ENCODE measurements at places on chromosomes 6 and 20.

GRCh38 chr6:126134491-126134890, 148.2 kb downstream of the TRMT11 start:
- no peak for DNase-seq
- no peaks in the 10 kb centered on the region for H3K4me1 ChIP-seq
- H3K27ac ChIP-seq, result no peak overlapping the region
- no peaks in the 10 kb centered on the region for H3K36me3 ChIP-seq

GRCh38 chr6:15528870-15529269, 134.0 kb downstream of the DTNBP1 start:
- H3K27me3 ChIP-seq, result no peaks in the 10 kb centered on the region
- H3K4me3 ChIP-seq, result no peak overlapping the region
- H3K36me3 ChIP-seq, result peaks cover 40% of the 10 kb centered on the region
- no peak for DNase-seq
- no peaks in the 10 kb centered on the region for H3K4me1 ChIP-seq

- no peak overlapping the region for H3K27ac ChIP-seq
- no peaks in the 10 kb centered on the region for H3K36me3 ChIP-seq
- peaks cover 2% of the 10 kb centered on the region for H3K27me3 ChIP-seq
- no peak for DNase-seq
- peaks cover 2% of the 10 kb centered on the region for H3K4me1 ChIP-seq
- H3K4me3 ChIP-seq, result no peak overlapping the region
These were observed 13.1 kb upstream of the LIN28B start for GRCh38 chr6:104943781-104944180.

DNA sequence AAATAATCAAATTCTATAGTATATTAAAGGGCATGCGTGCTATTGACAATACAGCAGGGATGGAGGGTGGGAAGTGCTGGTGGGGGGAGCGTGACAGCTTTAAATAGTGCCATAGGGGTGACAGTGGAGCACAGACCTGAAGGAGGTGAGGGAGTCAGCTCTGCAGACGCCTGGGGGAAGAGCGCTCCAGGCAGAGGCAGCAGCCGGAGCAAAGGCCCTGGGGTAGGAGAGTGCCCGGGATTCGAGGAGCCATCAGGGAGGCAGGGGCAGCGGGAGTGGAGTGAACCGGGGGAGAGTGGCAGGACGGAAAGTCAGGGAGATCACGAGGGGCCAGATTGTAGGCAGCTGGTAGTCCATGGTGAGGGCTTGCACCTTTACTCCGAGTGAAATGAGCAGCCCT, 78.4 kb upstream of the CCDC167 start:
- peaks cover 12% of the 10 kb centered on the region for H3K27me3 ChIP-seq
- no peaks in the 10 kb centered on the region for H3K4me1 ChIP-seq
- H3K36me3 ChIP-seq, result no peaks in the 10 kb centered on the region
- no peak overlapping the region for H3K4me3 ChIP-seq

DNA sequence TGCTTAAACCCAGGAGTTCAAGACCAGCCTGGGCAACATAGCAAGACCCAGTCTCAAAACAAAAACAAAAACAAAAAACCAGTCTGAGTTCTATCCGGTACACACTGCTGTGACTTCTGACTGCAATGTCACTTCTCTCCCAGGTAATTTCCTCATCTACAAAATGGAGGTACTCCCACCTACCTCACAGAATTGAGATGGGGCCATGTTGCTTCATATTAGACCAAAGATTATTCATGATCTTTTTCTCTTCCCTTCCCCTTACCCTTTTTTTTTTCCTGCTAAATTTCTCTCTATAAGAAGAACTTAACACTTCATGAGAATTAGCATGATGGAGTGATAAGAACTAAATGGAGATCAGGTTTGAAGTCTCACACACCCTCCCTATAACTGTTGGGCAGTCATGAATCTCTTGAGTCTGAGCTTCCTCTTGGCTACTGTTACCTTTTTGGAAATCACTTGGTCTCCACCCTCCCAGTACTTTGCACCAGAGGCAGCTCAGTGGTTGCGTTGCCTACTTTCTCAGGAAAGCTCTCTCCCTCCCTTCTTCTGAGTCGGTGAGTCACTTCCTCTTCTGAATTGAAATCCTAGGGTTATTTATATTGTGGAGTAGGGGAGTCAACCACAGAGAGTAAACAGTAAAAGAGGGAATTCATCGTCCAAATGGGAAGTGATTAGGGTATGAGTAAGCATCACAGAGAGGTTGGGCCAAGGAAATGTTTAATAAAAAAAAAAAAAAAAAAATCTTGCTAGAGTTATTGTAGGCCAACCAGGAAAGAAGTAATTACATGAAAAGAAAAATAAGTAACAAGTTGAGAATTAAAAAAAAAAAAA, 59.9 kb upstream of the MAP7 start:
- no peaks in the 10 kb centered on the region for H3K4me1 ChIP-seq
- H3K27me3 ChIP-seq, result no peaks in the 10 kb centered on the region
- H3K27ac ChIP-seq, result no peak overlapping the region
- no peak for DNase-seq

- peak overlapping the region; percentile 56 for H3K27ac ChIP-seq
- H3K36me3 ChIP-seq, result peaks cover 60% of the 10 kb centered on the region
- no peak overlapping the region for H3K4me3 ChIP-seq
- no peak for DNase-seq
- H3K27me3 ChIP-seq, result no peaks in the 10 kb centered on the region
These were observed 131.4 kb upstream of the TRAF3IP2 start for GRCh38 chr6:111737065-111737521.

GRCh38 chr6:149186873-149187272, 130.6 kb upstream of the TAB2 start:
- H3K4me3 ChIP-seq, result no peak overlapping the region
- H3K36me3 ChIP-seq, result no peaks in the 10 kb centered on the region
- no peak overlapping the region for H3K27ac ChIP-seq
- H3K4me1 ChIP-seq, result no peaks in the 10 kb centered on the region
- H3K27me3 ChIP-seq, result no peaks in the 10 kb centered on the region

- H3K27me3 ChIP-seq, result no peaks in the 10 kb centered on the region
- DNase-seq, result no peak
- H3K4me3 ChIP-seq, result no peak overlapping the region
- no peak overlapping the region for H3K27ac ChIP-seq
- H3K36me3 ChIP-seq, result no peaks in the 10 kb centered on the region
- no peaks in the 10 kb centered on the region for H3K4me1 ChIP-seq
These were observed 3.5 kb upstream of the CCN6 start for GRCh38 chr6:112050429-112050828.

- H3K4me1 ChIP-seq, result peaks cover 18% of the 10 kb centered on the region
- no peaks in the 10 kb centered on the region for H3K27me3 ChIP-seq
- no peak overlapping the region for H3K4me3 ChIP-seq
- H3K36me3 ChIP-seq, result no peaks in the 10 kb centered on the region
- H3K27ac ChIP-seq, result no peak overlapping the region
These were observed 3.8 kb upstream of the TNFAIP3 start for GRCh38 chr6:137863091-137863797.

GRCh38 chr6:13302291-13302690, 26.0 kb downstream of the TBC1D7 start:
- H3K27me3 ChIP-seq, result no peaks in the 10 kb centered on the region
- H3K36me3 ChIP-seq, result peaks cover 57% of the 10 kb centered on the region
- DNase-seq, result no peak
- H3K27ac ChIP-seq, result peak overlapping the region; percentile 1
- H3K4me3 ChIP-seq, result no peak overlapping the region

DNA sequence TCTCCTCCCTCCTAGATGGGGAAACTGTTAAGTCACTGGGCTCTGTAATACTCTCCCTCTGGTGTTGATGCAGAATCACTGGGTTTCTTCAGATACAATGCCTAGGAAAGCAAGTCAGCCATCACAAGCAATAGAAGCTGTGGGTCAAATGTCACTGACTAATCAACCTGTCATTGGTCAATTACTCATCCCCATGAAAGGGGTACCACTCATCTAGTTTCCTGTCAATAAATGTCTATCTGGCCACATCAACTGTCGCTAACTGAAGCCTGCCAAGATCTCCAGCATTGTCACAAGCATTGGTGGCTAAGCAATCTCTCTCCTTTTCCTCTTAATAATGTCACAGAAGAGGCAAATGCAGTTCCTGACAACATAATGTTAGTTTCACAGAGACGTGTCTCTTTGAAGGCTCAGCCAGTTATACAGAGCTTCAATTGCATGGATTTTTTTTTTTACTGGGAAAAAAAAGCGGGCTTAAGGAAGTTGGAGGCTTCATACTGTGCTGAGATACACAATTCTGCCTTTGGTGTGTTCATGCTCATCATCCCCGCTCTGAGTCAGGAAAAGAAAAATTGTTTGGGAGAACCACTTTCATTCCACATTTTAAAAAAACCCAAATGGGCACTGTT, 355.9 kb downstream of the BTBD9 start:
- no peaks in the 10 kb centered on the region for H3K27me3 ChIP-seq
- H3K4me1 ChIP-seq, result no peaks in the 10 kb centered on the region
- H3K36me3 ChIP-seq, result no peaks in the 10 kb centered on the region
- H3K27ac ChIP-seq, result no peak overlapping the region
- DNase-seq, result no peak

DNA sequence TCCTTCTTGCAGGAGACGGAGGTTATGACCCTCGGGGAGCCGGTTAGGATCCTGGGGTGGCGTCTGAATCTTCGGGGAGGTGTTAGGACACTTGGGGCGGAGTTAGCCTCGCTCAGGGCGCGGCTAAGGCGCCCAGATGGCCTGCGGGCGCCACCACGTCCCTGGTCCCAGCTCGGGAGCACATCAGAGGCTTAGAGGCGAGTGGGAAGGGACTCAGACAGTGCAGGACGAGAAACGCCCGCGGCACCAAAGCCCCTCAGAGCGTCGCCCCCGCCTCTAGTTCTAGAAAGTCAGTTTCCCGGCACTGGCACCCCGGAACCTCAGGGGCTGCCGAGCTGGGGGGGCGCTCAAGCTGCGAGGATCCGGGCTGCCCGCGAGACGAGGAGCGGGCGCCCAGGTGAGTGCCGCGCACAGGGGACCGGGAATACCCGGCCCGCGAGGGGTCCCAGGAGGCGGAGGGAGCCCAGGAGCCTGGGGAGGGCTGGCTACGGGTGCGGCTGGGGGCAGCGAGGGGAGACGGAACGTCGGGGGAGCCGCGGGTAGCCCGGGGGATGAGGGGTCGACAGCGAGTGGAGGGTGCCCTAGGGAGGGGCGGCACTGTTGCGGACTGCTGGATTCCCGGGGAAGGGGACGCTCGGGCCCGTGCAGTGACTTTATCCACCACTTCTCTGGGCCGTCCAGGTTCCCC, at the start of gene HCK:
Gene HCK (plus strand): TSS at position 153 of the 688 bp plus-strand sequence.
- no peak for DNase-seq
- peaks cover 53% of the 10 kb centered on the region for H3K27me3 ChIP-seq
- no peaks in the 10 kb centered on the region for H3K36me3 ChIP-seq
- H3K4me1 ChIP-seq, result peaks cover 4% of the 10 kb centered on the region
- no peak within 1 kb of the TSS for H3K27ac ChIP-seq

GRCh38 chr6:146087386-146087785, 58.5 kb downstream of the GRM1 start:
- no peaks in the 10 kb centered on the region for H3K27me3 ChIP-seq
- no peaks in the 10 kb centered on the region for H3K36me3 ChIP-seq
- H3K4me3 ChIP-seq, result no peak overlapping the region
- no peaks in the 10 kb centered on the region for H3K4me1 ChIP-seq

- no peak overlapping the region for H3K27ac ChIP-seq
- H3K27me3 ChIP-seq, result no peaks in the 10 kb centered on the region
- H3K4me1 ChIP-seq, result no peaks in the 10 kb centered on the region
- H3K4me3 ChIP-seq, result no peak overlapping the region
- no peaks in the 10 kb centered on the region for H3K36me3 ChIP-seq
These were observed 360.7 kb upstream of the FLRT3 start for GRCh38 chr20:14698125-14698524.

- no peak overlapping the region for H3K4me3 ChIP-seq
- no peak overlapping the region for H3K27ac ChIP-seq
- peaks cover 53% of the 10 kb centered on the region for H3K27me3 ChIP-seq
These were observed 46.6 kb downstream of the CDH22 start for GRCh38 chr20:46261456-46262253.

DNA sequence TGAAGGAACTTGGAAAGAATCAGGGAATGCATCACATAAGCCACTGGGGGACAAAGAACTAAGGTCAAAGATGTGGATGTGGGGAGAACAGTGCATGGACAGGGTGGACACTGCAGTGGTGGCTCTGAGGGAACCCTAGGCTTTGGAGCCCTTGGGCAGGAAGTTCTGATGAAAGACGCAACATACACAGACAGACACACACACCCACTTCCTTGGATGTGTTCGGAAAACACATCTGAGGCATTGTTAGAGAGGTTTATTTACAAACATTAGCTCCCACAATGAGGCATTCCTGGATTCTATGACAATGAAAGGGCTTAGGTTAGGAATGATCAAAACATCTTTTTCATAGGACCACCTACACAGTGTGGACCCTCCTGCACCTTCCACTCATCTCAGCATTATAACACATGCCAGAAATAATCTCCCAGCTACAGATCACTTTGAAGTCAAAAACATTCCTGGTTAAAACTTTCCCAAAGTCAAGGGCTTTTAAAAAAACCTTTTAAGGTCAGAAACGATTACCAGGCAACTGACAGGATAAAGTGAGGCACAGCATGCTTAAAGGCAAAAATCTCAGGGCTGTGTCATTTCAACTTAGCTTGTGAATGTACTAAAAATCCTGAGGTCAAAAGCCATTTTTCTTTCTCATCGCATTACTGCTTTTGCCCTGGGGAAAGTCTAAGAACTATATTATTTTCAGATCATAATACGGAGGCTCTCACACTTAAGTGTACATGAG, 6.4 kb upstream of the METTL24 start:
- H3K4me3 ChIP-seq, result no peak overlapping the region
- peaks cover 20% of the 10 kb centered on the region for H3K4me1 ChIP-seq
- no peak for DNase-seq
- no peak overlapping the region for H3K27ac ChIP-seq

DNA sequence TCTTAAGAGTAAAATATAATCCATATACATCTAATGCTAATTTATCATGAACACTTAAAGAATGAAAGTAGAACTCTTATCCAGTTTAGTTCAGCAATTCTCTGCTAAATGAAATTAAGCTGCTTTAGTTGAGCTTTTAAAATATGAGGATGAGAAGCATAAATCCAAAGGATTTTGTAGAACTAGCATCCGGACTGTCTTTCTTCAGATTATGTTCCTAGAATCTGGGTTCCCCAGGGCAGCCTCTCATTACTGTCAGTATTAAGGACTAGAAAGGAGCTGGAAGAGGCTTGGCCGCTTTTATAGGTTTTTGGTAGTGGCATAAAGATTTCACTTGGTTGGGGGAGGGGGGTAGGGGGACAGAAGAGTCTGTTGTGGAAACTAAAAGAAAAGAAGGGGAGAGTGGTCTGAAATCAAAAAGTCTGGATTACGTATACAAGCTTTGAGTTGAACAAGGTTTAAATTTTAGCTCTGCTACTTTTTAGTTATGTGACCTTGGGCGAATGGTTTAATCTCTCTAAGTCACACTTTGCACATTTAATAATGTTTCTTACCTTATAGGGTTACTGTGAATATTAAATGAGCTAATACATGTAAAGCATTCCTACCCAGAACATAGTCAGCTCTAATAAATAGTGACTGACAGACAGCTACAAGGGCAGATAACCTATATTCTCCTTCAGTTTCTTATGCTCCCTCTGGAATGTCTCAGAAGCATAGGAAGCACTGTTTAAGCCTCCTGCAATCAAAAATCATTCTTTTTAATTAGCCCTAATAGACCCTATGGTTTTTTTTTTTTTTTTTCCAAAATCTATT, 3.7 kb downstream of the SGK1 start:
- H3K27ac ChIP-seq, result no peak overlapping the region
- no peak for DNase-seq
- H3K27me3 ChIP-seq, result peaks cover 7% of the 10 kb centered on the region
- H3K4me3 ChIP-seq, result no peak overlapping the region

GRCh38 chr6:83709748-83710050, 798 bp upstream of the SNAP91 start:
- DNase-seq, result no peak
- H3K4me1 ChIP-seq, result no peaks in the 10 kb centered on the region
- H3K4me3 ChIP-seq, result no peak overlapping the region
- no peaks in the 10 kb centered on the region for H3K36me3 ChIP-seq
- no peak overlapping the region for H3K27ac ChIP-seq
- H3K27me3 ChIP-seq, result peaks cover 23% of the 10 kb centered on the region
